ENCODE measurements at places on chromosomes 6 and 20.

GRCh38 chr20:58023781-58024180 is 204.7 kb downstream of the ANKRD60 start:
- DNase-seq = no peak

- DNase-seq = no peak
Observed at GRCh38 chr6:11350294-11350693, 117.8 kb upstream of the NEDD9 start.

DNA sequence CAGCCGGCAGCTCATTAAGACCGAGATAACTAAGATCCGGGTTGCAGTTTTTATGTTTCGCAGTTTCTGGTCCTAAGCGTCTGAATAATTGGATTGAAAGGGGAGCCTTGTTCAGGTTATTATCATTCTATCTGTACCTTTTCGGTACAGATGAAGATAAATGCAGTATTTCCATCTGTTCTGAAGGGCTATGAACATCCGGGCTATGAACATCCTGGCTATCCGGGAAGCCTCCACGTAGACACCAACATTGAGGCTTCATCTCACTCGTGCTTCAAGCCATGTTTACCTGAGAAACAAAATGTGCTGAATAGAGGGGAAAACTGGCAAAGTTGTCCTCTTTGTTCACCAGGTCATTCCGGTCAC is 399 bp upstream of the REPS1 start:
- no peak for DNase-seq

GRCh38 chr20:25230166-25230831 is 17.6 kb upstream of the PYGB start:
- DNase-seq = no peak

Data from CD8-positive, alpha-beta memory T cell (primary cell).